Immature natural killer cell (primary cell): ENCODE measurements at places on chromosomes 2 and 18.

GRCh38 chr2:204880928-204881327, 335.7 kb downstream of the PARD3B start:
- DNase-seq, result no peak

GRCh38 chr2:222535477-222535876, 111.1 kb downstream of the SGPP2 start:
- DNase-seq, result no peak

GRCh38 chr2:60486067-60486466, 67.4 kb downstream of the BCL11A start:
- DNase-seq, result no peak

DNA sequence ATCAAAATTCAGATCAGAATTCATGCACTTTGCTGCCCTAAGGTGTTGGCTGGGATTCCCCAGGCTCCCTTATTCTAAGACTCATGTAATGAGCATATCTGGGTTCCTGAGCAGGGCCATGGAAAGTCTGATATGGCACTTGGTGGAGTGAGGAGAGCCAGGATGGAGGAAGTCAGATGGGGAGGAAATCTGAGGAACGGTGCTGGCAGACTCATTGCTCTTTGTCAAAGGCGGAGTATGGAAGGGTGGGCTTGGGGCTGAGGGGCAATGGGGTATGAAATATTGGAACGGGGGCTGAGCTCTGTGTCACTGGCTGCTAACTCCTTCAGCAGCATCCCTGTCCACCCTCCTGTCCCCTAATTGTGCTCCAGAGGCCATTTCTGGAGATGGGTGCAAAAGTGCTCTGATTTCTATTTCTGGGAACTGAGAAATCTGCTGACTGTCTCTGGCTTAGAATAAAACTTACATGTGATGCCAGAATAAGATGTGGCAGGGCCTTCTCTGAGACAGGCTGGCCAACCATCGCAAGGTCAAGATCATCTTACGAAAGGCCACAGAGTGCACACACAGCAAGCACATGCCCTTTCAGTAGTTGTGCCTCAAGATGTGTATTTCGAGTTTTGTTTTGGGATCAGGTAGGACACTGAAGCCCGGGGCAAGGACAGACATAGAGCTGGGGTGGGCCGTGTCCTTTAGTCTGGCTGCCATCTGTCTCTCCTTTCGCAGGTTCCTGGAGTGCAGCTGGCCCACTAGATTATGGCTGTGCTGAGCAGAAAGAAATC, 480.0 kb upstream of the HS6ST1 start:
- no peak for DNase-seq

DNA sequence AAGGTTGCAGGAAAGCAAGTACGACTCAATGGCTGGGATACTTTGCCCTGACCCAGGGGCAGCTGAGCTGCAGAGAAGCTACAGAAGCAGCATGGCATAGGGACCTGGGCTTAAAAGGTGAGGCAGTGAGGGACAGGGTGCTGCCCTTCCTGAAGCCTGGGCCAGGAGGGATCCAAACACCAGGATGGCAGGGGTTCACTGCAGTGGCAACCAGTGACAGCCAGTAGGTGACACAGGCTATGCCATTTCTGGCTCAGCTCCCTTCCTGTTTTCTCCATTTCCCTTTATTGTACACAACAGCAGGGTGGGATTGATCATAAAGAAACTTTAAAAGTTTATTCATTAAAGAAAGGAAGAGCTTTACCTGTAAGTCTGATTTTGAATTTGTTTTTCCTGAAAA, 48.8 kb downstream of the CABYR start:
- no peak for DNase-seq

- DNase-seq, result no peak
Measured at GRCh38 chr2:161427664-161428587, 11.8 kb downstream of the TBR1 start.

DNA sequence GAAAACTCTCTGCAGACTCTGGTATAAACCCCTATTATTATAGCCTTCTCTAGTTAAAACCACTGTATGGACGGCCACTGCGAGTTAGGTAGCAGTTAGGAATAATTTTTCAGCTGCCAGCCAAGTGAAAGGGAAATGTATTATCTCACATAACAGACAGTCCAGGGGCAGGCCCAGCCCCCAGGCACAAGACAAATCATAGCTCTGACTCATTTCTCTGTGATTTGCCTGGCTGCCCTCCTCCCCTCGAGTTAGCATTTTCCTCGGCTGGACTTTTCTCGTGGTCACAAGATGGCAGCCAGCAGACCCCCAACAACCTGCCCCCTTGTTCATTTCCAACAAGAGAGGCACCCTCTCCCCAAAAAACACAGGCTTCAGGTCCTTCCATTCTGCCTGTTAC, 10.5 kb downstream of the VIT start:
- no peak for DNase-seq

DNA sequence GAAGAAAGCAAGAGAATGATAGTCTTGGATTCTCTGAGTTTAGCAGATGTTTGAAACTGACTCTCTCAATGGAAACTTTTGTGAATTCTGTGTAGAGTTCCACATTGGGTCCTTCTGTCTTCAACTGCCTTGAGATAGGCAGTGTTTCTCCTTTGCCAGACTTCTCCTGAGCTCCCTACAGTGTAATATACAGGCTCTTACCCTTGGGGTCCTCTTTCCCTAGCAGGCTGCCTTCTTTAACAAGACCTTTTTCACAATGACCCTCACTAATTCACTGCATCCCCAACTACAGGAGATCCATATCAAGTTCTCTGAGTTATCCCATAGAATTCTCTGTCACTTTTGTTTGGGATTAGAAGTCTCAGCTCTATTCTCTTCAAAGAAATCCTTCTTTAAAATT, 513.0 kb downstream of the XIRP2 start:
- DNase-seq, result no peak

- DNase-seq, result no peak
Measured at GRCh38 chr2:43473767-43474166, 122.1 kb downstream of the THADA start.

DNA sequence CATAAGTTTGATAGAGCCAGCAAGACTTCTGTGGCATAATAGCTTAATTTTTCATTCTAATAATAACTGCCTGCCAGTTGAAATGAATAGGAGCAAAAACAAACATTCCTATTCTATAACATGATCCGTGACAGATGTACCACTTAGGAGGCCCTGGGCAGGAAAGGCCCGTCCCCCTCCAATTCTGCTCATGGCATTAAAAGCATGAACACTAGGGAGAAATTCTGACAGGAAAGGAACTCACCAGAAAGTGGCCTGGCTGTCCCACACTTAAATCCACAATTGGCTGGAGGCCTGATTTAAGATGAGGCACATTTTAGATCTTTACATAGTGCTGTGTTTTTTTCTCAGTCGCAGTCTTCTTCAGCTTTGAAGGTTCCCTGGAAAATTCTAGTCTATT, 261.9 kb upstream of the ETAA1 start:
- DNase-seq, result no peak

DNA sequence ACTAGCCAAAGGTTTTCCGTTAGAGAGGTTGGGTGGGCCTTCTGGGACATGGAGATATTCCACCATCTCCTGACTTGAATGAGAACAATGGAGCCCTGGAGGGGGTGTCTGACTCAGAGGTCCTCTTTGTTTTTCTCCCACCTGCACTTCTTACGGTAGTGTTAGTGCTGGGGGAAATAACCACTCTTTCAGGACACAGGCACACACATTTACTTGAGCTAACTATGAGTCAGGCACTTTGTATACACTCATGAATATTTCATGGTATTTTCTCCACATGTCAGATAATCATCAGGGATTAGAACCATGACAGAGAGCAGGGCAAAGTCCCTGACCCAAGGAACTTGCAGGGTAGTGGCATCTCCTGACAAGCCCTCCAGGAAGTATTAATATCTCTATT, 439.1 kb downstream of the TSN start:
- DNase-seq, result no peak

DNA sequence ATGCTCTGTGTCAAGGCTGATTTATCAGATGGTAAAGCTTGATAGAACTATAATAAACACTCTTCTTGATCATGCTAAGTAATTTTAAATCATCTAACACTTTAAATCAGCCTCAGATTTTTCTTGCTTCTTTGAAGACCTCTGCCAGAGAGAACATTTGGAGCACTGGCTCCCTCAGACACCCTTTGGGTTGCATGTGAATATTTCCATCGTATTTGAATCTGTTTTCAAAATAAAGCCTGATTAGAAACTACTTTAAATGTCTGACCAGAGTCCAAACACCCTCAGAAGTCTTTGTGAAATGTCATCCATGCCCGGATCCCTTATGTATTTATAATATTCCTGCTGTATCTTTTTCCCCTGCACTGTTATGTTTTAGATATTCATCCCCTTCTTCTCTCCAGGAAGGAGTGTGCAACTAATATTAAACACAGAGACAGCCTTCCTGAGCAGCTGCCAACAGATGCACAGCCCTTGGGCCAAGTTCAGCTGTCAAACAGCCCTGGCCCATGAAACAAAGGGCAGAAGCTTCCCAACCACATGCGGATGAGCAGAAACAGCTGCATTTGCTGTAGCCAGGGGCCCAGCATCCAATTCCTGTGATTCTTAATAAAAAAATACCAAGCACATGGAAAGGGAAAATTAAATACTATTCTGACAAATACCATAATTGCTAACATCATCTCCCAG, 46.5 kb downstream of the DPP10 start:
- no peak for DNase-seq

- no peak for DNase-seq
Measured at GRCh38 chr2:142694282-142694681, 183.2 kb upstream of the KYNU start.

GRCh38 chr18:50622865-50623393, 63.0 kb downstream of the MAPK4 start:
- no peak for DNase-seq

DNA sequence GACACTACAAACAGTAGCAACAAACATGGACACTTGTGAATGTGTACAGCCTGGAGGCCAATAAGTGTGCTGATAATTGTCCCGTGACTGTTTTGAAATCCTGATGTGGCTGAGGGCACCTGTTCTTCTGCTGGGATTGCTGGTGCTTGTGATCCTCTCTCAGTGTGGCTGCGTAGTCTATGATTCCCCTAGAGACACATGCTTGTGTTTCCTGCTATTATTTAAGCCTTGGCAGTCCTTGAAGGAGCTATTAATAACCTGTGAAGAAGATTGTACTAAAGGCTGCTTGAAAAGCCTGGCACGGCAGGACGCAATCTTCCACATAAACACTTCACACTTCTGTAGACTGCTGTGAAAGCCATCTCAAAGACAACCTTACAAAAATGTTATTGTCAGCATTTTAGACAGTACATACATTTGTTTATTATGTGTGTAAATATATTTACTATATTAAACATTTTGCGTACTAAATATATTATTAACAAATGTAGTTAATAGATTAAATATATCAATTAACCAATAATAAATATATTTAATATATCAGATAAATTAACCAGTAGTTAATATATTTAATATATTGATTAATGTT, 71.4 kb downstream of the GALR1 start:
- no peak for DNase-seq

DNA sequence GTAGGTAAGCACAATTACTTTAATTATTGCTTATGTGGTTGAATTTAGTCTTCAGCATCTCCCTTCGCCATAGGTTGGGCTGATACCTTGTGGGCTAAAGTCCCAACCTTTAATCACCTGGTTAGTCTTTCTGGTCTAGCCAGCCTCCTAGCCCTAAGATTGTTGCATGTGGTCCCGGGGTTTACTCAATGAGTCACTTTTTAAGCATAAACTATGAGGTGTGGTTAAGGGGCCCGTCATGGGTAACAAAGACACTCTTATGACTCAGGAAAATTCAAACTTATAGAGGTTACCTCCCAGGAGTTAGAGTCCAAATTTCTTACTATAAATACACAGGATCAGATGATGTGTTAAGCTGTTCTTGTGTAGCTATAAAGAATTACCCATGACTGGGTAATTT, 841.6 kb downstream of the TRIB2 start:
- DNase-seq, result no peak

DNA sequence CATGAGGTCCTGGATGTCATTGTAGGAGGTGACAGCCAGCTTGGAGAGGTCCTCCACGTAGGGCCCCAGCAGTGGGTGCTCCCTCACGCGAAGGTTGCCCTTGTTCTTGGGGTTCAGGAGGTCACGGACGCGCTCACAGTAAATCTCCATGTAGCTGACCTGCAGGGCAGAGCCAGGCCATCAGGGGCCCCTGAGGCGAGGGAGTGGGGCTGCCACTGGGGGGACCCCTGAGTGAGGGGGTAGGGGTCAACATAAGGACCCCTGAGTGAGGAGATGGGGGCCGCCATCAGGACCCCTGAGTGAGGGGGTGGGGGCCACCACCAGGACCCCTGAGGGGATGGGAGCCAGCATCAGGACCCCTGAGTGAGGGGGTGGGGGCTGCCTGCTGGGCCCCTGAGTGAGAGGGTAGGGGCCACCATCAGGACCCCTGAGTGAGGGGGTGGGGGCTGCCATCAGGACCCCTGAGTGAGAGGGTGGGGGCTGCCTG, 33.6 kb downstream of the KIF1A start:
- no peak for DNase-seq

- DNase-seq, result no peak
Measured at GRCh38 chr18:413233-413632, 87.3 kb downstream of the COLEC12 start.

DNA sequence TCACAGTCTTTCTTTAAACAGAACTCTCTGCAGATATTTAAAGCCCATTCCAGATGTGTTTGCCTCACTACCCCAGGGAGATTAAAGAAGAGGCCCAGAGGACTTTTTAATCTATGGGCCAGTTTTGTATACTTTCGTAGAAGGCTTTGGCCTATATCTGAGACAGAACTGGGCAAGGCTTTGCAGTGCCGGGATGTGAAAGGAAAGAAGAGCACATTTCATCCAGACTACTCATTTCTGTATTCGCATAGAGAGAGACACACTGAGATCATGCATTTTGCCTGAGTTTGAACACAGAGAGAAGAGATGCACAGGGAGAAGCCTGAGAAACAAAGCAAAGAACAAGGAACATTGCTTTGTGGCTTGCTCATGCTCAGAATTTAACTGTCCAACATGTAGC, 54.9 kb upstream of the SLC5A7 start:
- no peak for DNase-seq

GRCh38 chr2:212284166-212284565, 254.4 kb downstream of the ERBB4 start:
- DNase-seq, result no peak

GRCh38 chr18:79991494-79991893, 3.1 kb upstream of the TXNL4A start:
- DNase-seq, result no peak

DNA sequence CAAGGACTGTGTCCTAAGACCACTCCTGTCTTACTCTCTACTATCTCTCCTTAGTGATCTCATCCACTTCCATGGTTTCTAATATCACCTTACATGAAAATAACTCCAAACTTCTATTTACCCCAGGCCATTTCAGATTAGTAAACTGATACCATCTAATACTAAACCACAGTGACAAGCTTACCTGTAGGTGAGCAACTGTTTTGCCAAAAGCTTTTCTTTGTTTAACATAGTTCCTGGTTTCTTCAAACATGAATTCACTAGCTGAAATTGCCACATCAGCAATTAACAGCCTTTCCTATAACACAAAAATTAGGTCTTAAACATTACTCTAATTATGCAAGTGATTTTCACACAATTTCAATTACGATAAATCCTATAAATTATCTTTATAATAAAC, 22.1 kb downstream of the ACADL start:
- no peak for DNase-seq
